PC-9 (cell line): ENCODE measurements at places on chromosomes 2 and 18.

GRCh38 chr2:42872721-42873120, 80.3 kb upstream of the HAAO start:
- no peak for DNase-seq

- DNase-seq: no peak
Observed at GRCh38 chr2:172342611-172343010, 84.8 kb upstream of the ITGA6 start.

GRCh38 chr2:88342749-88343148, 109.7 kb downstream of the FOXI3 start:
- DNase-seq: no peak

DNA sequence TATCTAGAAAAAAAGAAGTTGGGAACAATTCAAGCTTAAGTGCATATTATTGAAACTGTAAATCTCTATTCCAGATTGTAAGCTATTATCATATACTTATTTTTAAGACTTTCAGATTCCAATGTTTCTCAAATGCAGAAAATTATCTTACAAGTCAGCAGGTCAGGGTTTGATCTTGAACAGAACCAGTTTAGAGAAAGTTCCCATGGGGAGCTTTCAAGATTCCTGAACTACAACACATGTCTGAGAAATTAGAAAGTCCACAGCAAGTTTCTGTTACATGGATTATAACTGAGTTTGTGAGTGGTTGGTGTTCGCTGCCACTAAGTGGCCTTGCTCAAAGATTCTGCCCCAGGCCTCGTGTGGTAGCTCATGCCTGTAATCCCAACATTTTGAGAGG, 31.6 kb upstream of the SP3 start:
- no peak for DNase-seq

DNA sequence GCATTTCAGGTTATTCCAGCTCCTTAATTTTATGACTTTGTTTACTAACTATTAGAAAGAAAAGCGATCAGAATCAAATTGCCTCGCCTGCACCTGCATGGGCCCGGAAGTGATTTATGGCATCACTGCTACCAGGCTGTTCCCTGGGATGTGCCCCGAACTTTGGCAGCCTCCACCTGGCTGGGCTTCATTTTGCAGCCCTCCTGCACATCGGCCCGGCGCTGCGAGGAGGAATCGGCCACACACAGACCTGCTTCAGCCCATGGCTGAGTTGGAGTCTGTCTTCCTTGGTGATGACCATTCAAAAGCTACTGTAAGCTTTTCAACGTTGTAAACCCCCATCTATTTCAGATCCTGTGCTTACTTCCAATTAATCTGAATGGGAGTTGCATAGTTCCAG, 638.0 kb downstream of the RNF144A start:
- DNase-seq: no peak

GRCh38 chr2:147500229-147500628, 344.6 kb upstream of the ACVR2A start:
- no peak for DNase-seq

- DNase-seq: no peak
Observed at GRCh38 chr2:152490686-152491455, 155.9 kb downstream of the FMNL2 start.

- DNase-seq: no peak
Observed at GRCh38 chr18:79558933-79559416, 120.6 kb upstream of the CTDP1 start.

DNA sequence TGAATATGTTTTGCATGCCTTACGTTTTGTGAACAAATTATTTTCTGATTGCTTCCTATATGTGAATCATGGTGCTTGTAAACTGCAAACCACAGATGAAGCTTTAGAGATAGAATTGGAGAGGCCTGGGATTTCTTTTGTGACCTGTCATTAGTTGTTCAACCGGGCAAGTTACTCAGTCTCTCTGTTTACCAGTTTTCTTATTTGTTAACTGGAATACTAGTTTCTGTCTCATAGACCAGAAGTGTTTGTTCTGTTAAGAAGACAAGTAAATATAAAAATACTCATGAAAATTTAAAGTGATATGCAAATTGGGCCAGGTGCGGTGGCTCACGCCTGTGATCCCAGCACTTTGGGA, 27.3 kb downstream of the DGKD start:
- DNase-seq: no peak

GRCh38 chr2:231514951-231515297, 15.3 kb downstream of the NMUR1 start:
- no peak for DNase-seq

- no peak for DNase-seq
Observed at GRCh38 chr18:41545091-41545888, 409.7 kb upstream of the PIK3C3 start.

- DNase-seq: no peak
Observed at GRCh38 chr2:37782721-37783371, 111.4 kb upstream of the CDC42EP3 start.

DNA sequence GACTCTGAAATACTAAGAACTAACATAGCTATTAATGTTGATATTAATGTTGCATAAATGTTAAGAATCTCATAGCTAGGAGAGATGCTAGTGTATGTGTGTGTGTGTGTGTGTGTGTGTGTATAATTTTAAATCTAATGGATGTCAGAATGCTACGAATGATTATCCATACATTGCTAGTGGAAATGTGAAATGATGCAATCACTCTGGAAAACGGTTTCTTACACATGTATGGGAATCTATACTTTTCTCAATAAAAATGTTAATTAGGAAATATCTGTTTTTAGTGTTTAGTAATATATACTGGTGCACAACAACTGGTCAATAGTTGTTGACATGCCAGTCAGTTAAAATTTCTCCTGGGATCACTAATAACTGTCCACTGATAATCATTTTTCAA, 908.8 kb upstream of the POU3F3 start:
- DNase-seq: no peak

DNA sequence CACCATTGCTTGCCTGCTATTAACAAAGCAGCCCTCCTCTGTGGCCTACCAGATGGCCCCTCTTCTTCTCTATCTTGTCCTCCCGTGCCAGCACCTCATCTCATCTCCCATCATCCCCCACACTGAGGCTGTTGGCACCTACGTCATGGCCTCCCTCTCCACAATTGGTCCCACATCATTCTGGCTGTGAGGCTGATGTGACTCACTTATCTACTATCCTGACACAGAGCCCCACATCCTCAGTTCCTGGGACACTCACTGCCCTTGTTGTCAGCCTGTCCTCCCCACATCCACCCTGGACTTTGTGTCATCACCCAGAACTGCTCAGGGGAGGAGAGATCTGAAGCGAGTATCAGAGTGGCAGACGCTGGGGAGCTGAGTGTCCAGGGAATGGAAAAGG, 102.9 kb downstream of the MRO start:
- DNase-seq: no peak

DNA sequence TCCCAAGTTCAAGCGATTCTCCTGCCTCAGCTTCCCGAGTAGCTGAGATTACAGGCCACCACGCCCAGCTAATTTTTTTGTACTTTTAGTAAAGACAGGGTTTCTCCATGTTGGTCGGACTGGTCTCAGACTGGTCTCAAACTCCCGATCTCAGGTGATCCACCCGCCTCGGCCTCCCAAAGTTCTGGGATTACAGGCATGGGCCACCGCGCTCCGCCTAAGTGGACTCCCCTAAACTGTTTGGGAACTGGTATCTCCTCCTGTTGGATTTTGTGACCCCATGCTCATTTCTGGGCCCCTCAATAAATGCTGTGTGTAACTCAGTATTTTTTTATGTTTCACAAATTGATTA, 5.2 kb downstream of the SCTR start:
- DNase-seq: no peak

DNA sequence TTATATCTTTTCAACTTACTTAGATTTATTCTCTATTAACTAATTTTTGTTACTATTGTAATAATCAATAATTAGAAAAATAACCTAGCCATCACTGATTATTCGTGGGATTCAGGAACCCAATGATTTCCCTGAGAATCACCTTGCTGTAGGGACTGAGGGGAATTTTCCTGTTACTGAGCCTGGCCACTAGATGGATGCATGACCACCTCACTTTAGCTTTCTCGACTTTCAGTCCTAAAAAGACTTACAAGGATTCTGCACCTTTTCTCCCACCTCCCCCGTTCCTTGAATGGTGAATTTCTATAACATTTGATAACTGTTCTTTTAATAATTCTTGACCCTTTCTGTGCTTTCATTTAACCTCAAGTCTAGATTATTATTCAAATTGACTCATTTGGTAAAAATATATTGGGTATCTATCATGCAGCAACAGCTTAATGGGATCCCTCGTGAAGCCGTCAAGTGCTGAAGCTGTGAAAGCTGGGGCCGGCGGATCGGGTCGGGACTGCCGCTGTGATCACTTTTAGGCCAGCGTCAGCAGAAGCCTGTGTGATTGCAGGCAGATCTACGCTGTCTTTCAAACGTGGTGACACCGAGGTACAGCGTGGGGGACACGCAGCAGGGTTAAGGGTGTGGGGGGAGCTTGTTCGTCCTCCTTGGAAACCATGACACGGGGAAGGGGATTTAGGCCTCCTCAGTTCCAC, 38.8 kb upstream of the TMEM18 start:
- no peak for DNase-seq

- peak; percentile 73 for DNase-seq
Observed at GRCh38 chr18:58186258-58186948, 142.4 kb downstream of the NEDD4L start.

DNA sequence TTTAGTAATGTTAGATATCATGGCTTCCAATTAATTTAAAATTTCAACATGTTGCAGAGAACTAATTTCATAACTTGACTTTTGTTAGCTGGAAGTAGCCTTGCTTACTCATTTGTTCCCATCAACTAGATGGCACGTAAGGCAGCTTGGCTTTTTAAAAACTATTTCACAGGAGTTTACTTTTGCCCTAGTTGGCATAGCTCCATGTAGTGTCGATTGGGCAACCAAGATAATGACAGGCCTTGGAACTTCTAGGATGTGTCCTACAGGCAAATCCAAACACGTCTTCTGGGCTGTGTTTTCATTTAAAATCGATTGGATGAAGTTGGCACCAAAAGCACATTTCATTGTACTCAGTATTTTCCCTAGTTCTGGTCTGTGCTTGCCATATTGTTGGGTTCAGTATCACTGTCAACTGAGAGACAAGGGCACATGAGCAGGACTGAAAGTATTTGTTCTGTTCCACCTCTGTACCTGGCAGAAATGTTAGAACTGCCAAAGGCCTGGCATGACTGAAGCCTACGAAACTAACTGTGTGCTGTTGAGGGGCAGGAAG, 29.4 kb downstream of the HADHB start:
- peak; percentile 25 for DNase-seq

- no peak for DNase-seq
Observed at GRCh38 chr2:184767059-184767458, 168.7 kb downstream of the ZNF804A start.

DNA sequence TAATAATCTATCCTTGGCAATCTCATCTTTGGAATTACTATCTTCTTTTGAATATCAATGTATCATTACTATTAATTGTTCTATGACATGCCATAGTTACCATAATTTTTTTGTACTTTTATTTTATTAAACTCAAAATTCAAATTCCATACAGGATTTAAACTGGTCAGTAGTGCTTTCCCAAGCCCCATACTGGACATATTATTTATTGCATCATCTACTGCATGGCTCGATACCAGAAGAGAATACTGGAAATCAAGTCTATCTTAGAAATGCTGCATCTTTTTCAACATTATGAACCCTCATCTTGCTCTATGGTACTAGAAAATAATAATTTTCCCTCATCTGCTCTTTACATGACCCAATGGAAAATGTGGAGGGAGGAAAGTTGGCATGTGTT, 9.4 kb upstream of the PDE1A start:
- DNase-seq: no peak

DNA sequence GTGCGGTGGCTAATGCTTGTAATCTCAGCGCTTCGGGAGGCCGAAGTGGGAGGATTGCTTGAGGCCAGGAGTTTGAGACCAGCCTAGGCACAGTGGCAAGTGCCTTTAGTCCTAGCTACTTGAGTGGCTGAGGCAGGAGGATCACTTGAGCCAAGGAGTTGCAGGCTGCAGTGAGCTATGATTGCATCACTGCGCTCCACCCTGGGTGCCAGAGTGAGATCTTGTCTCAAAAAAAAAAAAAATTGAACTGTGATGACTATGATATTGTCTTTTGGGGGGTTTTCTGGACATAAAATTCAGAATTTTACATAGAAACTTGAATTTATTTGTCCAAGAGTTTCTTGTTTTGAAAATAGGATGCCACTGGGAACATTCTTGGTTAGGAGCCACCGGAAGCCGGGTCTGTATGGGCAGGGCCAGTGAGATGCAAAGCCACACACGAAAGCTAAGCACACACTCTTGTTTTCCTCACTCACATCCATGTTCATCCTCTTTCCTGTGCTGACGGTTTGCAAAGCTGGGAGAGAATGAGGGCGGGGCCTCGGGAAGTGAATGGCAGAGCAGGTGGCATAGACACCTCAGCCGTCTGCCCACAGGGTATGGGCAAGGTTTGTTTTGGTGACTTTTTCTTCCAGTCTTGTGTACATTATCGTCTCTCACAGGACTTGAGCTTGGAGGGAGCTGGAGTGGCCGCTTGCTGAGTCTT, 12.6 kb downstream of the AGAP1 start:
- peak; percentile 41 for DNase-seq

DNA sequence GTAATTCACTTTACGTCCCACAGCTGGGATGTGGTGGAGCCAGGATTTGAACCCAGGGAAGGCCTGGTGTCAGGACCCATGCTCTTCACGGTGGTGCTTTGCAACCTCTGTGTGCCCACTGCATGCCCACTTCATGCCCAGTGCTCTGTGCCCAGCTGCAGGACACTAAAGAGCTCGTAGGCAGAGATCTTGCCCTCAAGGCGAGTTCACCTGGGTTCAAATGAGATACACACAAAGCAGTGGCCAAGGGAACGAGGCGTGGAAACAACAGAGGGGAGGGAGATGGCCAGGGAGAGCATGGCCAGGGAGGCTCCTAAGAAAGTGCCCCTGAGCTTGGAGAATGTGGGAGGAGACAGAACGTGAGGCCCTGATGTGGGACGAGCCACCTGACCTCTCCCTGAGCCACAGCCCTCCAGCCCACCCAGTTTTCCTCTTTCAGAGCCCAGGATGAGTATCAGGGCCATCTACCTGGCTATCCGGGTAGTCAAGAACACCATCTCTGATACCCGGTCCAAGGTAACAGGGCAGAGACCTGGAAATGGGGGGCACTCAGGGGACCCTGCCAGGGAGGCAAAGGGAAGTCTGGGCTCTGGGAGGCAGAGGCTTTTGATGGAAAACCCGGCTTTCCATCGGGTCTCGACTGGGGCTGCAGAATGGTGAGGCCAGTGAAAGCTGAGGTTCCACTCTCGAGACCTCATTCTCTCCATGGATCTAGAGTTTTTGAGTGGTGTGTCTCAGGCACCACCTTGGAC, 20.4 kb downstream of the MROH2A start:
- no peak for DNase-seq

GRCh38 chr2:19654310-19655090, 247.3 kb downstream of the TTC32 start:
- no peak for DNase-seq
